ENCODE measurements at places on chromosomes 7 and 10.
A peak's percentile ranks its signal among the peaks of the same experiment; 100 is the strongest.

DNA sequence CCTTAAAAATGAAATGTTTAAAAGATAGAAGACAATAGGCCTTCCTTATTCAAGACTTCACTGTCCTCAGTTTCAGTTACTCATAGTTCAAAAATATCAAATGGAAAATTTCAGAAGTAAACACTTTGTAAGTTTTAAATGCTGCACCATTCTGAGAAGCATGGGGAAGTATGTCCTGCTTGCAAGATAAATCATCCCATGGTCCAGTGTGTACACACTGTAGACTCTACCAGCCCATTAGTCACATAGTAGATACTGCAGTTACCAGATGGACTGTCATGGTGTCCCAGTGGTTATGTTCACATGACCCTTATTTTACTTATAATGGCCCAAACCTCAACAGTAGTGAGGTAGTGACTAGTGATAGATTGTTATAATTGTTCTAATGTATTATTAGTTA lies 69.5 kb downstream of the PTPN12 start:
- no peak for DNase-seq

DNA sequence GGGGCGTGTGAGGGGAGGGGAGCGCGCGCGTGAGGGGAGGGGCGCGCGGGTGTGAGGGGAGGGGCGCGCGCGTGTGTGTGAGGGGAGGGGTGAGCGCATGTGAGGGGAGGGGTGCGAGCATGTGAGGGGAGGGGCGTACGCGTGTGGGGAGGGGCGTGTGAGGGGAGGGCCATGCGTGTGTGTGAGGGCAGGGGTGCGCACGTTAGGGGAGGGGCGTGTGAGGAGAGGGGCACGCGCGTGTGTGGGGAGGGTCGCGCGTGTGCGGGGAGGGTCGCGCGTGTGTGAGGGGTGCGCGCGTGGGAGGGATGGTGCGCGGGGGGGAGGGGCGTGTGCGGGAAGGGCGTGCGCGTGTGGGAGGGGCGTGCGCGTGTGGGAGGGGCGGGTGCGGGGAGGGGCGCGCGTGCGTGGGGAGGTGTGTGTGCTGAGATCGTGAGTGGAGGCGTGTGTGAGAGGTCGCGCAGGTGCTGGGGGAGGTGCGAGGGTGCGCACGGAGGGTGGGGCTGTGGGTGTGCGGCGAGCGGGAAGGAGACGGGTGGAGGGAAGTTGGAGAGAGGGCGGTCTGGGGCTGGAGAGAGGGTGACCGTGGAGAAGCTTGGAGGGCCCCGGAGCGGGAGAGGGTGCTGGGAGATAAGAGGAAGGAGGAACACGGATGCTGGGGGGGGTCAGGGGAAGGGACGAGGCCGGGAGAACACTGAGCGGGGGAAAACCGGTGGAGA lies 19.7 kb downstream of the MXI1 start:
- DNase-seq, result peak; percentile 58

DNA sequence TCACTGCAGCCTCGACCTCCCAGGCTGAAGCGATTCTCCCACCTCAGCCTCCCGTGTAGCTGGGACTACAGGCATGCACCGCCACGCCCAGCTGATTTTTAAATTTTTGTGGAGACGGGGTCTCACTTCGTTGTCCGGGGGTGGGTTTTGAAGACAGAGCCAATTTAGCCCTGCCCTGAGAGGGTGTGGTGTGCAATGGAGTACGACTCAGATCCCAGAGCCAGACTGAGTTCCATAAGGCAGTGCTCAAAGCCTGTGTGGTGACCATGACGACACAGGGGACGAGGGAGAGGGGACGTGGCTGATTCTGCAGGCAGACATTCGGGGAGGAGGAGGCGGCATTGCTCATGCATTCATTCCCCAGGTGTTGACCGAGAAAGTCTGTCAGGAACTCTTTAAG lies 72.1 kb downstream of the ZMIZ1 start:
- DNase-seq, result no peak

- DNase-seq, result no peak
These were observed 319.8 kb upstream of the PHYHIPL start for GRCh38 chr10:58856508-58857240.

- no peak for DNase-seq
These were observed 40.5 kb upstream of the LMTK2 start for GRCh38 chr7:98066208-98066607.

DNA sequence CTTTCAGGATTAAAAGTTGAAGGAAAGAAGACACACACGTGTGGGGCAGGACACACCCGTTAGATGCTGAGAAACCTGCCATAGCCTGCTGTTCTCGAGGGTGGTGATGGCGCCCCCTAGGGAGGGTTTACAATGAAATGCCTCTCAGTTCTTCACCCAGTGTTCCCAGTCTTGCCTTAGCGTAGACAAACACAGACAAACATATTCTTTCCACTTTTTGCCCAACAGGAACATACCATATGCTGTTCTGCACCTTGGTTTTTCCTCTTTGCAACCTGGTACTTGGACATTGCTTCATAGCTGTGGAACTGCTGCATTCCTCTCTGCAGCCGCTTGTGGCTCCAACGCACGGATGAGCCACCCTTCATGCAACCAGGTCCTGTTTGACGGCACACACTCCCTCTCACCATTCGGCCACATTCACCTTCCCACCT lies 23.3 kb upstream of the HSPA12A start:
- peak; percentile 28 for DNase-seq

DNA sequence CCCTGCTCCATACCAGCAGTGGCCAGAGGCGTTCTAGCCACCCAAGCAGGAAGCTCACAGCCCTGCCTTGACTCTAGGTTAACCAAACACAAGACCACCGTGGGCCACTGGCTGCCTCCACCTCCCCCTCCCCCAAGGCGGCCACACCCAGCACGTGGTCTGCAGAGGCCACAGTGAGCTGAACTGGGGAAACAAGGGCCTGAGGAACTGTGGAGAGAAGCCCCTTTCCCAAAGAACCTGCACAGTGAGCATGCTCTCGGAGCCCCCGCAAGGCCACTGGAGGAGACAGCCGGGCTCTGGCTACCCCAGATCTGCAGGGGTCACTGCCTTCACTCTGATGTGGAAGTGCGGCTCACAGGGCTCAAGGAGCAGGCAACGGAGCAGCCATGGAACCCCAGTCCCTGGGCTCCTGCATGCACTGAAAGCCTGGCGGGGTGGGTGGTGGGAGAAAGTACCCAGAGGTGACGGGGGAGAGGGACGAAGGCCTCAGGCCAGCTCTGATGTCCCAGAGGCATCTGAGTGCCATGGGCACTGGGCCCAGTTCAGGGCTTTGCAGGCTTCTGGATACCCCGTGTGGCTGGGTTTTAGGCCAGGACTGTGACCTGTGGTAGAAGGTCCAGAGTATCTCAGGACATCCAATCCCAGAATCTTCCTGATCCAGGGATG lies 189.2 kb downstream of the EBF3 start:
- no peak for DNase-seq

GRCh38 chr10:131938681-131939080 lies 37.9 kb downstream of the PPP2R2D start:
- DNase-seq, result no peak

DNA sequence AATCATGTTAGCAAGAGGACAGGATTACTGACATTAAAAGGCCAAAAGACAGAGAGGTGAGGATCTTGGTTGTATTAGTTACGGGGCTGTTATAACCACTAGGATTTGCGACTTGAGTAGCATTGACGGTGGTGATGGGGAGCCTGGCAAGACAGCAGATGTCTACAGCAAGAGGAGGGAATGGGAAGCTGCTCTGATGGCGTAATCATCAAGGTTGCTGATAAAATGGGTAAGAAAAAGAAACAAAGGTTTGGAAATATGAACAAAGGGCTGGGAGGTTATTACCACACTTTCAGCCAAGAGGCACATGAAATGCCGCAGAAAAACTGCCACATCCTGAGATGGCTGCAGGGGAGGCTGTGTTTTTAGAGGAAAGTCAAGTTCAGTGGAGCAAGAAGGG lies 33.9 kb downstream of the TMEM229A start:
- no peak for DNase-seq

DNA sequence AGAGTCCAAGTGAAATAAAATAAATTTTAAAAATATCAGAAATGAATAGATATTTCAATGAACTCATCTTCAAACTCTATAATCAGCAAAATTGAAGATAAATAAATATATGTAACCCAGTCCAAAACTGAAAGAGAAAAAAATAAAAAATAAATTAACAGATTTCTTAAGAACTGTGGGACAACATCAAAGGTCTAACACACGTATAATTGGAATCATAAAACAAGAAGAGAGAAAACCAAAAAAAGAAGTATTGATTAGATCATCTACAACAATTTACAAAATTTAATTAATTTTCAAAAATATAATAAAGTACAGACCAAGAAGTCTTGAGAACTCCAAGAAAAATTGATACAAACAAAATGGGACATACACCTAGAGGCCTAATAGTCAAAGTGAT lies 625.8 kb upstream of the SORCS1 start:
- DNase-seq, result no peak

- no peak for DNase-seq
These were observed 425.7 kb upstream of the NFE2L3 start for GRCh38 chr7:25726170-25726780.

- no peak for DNase-seq
These were observed 165.9 kb downstream of the DNAJB6 start for GRCh38 chr7:157502701-157503111.

DNA sequence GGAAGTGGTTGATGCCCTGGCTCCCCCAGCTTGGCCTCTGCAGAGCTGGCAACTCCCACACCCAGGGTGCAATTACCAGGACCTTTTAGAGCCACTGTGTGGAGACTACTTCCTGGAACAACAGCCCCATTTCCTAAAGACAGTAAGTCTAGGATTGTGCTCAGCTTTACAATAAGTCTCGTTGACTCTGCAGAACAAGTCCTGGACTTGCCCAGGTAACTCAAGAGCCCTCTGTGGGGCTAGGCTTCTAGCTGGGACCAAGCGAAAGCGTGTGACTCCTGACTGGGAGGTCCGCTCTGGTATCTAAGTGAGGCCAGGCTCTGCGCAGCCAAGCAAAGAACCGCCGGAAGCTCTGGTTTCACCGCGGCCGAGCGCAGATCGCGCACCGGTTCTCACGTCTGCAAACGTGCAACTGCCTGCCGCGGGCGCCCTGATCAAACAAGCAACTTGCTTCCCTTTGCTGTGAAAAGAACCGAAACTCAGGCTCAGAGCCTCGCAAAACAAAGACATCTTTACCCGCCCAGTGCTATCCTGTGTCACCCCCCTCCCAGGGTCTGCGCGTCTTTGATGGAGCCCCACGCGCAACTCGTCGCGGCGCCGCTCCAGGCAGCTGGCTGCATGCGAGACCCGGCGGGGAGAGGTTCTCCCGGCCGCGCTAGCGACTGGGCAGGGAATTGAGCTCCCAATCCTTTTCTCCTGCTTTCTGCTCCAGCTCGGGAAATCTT lies 4.4 kb upstream of the PDLIM1 start:
- DNase-seq, result peak; percentile 19

GRCh38 chr10:44863344-44864047 lies 47.6 kb upstream of the TMEM72 start:
- DNase-seq, result no peak

GRCh38 chr7:17846935-17847334 lies 93.4 kb downstream of the SNX13 start:
- no peak for DNase-seq

GRCh38 chr10:29317027-29317420 lies 28.2 kb downstream of the LYZL1 start:
- DNase-seq, result no peak

- no peak for DNase-seq
These were observed 12.5 kb upstream of the GNA12 start for GRCh38 chr7:2856388-2857169.

GRCh38 chr10:88810196-88810961 lies 7.8 kb downstream of the LIPM start:
- no peak for DNase-seq

DNA sequence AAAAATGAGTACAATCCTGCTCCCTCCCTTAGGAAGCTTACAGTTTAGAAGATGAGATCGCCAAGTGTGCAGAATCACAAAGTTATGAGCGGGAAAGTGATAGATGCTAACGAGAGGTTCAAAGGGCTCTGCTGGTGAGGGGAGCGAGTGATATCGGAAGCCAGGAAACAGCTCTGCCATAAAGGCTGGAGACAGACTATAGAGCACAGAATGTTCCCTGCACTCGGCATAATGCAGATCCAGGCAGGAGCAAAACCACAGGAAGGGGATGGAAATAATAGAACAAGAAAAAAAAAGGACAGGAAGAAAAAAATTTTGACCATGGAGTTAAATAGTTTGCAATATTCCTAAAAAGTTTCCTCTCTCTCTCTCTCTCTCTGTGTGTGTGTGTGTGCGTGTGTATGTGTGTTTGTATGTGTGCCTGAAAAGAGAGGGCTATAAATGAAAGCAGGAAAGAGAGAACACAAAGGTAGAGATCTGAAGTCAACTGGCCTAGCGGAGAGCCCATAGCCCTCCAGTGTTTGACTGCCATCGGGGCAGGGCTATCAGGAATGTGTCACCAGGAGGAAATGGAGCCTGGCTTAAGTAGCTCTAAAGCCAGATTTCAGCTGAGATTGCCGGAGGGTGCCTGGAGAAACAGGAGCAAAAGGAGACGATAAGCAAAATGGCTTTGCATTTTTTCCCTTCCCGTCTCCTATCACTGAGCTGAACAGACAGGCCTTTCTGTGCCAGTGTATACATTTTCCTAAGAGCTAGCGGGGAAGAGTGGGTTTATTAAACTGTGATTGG lies 175.8 kb upstream of the LYZL1 start:
- no peak for DNase-seq

DNA sequence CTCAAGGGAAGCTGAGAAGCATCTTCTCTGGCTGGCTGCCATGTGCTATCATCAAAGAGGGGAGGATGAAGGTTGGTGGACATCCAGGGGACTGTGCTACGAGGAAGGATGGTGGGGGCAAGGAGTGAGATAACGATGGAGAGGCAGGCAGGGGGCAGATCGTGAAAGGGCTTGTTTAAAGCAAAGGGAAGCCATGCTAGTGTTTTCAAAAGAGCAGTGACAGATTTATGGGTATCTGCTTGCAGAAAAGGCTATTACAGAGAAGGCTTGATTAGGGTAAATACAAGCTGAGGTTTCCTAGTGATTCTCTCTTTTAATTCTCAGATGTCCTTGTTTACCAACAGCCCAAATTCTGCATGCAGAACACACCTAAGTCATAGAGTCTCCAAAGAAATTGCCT lies 88.9 kb upstream of the MKX start:
- DNase-seq, result no peak

DNA sequence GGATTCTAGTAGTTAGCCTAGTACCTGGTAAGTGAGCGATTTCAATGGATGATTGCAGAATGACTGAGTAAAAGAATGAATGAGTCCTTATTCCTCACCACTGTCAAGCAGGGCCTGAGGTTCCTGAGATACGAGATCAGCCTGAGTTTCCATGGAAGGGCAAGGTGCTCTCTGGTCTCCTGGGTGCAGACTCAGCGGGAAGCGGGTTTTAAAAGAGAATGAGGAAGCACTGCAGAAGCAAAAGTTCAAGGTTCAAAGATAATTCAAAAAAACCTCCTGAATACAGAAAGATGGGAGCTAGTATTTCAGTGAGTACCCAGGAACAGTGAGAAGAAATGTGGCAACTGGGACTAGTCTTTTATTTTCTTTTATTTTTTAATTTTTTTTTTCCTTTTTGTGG lies 4.3 kb downstream of the ZNF3 start:
- no peak for DNase-seq

Measured in stimulated activated CD4-positive, alpha-beta T cell treated with anti-CD3 and anti-CD28 coated beads, Interleukin-2, amount 100 ng/mL, for 48 hours (primary cell).